ENCODE measurements at places on chromosomes 4 and X.

GRCh38 chr4:93633721-93634120 is 194.8 kb upstream of the ATOH1 start:
- DNase-seq = no peak

DNA sequence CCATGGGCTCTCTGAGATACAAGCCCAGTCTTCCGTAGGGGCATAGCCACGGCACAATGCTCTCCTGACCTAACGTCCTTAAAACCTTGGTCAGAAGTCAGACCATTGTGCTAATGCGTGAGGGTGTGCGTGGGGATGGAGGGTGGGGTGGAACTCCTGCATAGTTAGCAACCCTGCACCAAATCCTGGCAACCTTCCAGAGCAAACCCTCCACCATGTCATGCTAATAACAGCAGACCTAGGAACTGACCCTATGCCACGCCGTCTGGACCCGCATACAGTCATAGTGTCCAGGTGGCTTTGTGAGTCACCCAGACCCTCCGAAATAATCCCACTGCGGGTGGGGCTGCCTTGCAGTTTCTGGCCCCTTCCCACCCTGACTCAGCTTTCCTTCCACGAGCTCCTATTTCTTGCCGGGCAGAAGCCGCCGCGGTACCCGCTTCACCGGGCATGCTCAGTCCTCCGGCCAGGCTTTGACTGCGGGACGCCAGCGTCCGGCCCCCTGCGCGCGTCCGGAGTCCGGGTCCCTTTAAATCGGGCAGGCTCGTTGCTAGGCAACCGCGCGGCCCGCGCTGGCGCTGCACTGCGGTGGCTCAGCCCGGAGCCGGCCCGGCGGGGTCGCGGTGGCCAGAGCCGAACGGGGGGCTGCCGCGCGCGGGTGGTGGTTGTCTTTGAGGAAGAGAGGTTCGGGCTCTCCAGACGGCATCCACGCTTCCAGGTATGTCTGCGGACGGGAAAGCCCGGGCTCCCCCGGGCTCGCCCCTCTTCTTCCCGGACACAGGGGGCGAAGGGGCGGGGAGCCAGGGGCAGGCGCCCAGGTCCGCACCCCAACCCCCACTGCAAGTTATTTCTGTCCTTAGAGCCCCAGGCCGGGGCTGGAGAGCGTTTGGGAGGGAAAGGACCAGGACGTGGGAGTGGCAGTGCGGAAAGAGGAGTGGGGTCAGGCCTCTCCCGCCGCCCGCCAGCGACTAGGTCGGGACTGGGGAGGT is at the start of gene CCDC160:
Gene CCDC160 (plus strand): TSS at position 557 of the 989 bp plus-strand sequence. CDS start 7,619 bp downstream, outside the sequence.
- peak; percentile 29 for DNase-seq

- DNase-seq = no peak
Observed at GRCh38 chr4:95272036-95272435, 276.7 kb downstream of the UNC5C start.

GRCh38 chr4:7050481-7051143 is 7.4 kb downstream of the TADA2B start:
- no peak for DNase-seq

DNA sequence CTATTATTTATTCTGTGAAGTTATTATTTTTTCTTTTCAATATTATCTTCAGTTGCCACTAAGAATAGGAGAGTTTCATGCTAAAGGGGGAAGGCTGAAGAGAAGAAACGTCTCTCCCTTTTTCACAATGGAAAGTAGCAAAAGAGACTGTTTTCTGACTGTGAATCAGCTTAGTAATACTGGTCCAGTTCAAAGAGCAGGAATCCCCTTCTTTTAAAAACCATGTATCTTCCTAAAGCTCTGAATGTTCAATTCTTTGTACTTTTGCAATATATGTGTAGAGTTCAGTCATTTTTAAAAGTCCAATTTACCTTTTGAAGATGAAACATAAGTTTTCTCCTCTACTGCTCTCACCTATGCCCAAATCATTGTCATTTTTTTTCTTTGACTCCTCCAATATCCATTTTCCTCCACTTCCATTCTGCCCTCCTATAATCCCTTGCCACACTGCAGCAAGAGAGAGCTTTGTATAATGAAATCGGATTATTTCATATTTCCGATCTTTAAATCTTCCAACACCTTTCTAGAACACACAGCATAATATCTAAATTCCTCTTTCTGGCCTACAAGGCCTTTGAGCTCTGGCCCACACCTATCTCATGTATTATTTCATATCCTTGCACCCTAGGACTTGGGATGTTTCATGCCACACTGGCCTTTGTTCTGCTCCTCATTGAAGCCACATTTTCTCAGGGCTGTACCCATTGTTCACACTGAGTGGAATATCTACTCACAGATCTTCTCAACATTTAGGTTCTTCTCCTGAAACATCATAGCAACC is 195.3 kb downstream of the CAMK2D start:
- DNase-seq = no peak

DNA sequence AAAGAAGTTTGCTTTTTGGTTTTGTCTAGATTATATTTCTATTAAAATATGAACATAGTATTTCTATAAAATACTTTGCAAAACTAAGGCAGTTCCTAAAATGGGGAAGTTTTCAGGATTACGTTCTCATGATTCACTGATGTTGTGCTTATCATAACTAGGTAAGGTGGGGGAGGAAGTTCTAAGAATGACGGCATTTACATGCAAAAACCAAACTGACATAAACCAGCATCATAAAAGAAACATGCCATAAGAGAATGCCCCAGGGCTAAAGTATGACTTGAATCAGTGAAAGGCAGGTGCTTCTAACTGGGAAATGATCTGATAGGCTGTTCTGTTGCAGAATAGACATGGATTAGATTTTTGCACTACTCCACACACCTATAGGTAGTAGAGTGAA is 204.7 kb upstream of the JADE1 start:
- no peak for DNase-seq

DNA sequence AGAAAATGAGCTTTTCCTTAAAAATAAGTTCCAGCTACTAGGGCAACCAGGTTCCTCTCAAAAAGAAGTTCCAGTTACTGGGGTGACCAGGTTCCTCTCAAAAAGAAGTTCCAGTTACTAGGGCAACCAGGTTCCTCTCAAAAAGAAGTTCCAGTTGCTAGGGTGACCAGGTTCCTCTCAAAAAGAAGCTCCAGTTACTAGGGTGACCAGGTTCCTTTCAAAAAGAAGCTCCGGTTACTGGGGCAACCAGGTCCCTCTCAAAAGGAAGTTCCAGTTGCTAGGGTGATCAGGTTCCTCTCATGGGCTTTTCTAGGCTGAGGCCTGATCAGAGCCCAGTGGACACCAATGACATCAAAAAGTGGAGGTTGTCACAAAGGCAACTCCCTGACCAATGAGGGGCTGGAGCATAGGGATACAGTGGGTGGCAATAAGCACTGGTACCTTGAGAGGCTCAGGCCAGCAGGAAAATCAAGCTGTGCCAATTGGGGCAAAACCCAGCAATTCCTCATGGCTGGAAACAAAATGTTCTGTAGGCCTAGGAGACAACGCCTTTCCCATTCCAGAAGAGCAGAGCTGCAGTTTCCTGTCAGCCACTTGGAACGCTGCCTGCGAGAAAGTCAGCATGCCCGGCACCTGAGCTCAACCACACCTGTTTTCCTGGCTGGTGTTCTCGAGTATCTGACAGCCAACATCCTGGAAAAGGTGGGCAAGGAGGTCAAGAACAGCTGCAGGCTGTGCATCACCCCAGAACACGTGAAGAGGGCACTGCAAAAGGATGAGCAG is 12.3 kb upstream of the SYTL5 start:
- DNase-seq = peak; percentile 20

GRCh38 chr4:80268936-80269335 is 2.5 kb downstream of the FGF5 start:
- no peak for DNase-seq

- DNase-seq = no peak
Observed at GRCh38 chrX:137166591-137166990, 132.8 kb upstream of the GPR101 start.

DNA sequence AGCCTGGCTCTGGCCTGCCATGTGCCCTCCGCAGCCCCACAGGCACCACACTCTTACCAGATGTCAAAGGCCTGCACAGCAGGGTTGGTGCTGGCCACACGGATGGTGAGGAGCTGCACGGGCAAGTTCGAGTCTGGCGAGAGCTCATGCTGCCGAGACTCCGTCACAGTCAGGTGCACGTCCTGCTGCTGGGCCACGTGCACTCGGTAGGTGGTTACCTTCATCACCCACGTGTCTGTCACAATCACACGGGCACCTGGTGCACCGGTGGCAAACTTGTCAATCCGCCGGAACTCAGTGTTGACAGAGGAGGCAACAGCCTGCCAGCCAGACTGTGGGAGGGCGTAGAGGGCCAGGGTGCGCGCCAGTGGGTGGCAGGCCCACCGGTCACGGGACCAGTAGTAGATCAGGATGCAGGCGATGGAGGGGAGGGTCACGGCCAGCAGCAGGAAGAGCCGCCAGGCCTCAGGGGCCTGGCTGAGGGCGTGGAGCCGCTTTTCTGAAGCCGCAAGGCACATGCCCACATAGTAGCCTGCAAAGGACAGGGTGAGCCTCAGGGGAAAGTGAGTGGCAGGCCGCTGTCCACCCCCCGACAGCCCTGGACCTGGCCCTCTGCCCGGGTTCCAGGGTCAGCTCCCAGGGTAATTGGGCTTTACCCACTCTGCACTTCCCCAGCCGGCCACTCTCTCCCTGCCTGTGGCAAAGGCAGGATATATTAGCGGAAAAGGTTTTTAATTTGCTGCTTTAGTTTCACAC is 2.9 kb downstream of the TMEM129 start:
- DNase-seq = no peak

DNA sequence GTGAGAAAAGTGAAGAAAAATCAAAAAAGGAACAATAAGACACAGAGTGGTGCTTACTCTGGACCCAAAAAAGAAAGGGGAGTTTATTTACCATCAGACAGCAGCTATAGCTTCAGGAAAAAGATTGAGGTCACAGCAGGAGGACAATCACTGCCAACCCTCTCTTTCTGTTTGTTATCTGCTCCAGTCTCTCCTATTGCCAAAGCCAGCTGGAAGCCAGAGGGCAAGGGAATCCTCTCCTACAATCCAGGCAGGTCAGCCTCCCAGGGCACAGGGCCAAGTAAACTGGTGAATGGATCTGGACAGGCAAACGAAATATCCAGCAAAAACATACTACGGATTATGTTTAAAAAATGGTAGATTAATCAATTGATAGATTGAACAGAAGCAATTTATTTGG is 306.9 kb upstream of the SLIT2 start:
- DNase-seq = no peak

- DNase-seq = no peak
Observed at GRCh38 chrX:8147226-8147625, 23.8 kb downstream of the VCX2 start.

- no peak for DNase-seq
Observed at GRCh38 chrX:149638860-149639259, 7.3 kb upstream of the TMEM185A start.

- no peak for DNase-seq
Observed at GRCh38 chr4:119940557-119940956, 126.1 kb downstream of the MAD2L1 start.

- DNase-seq = no peak
Observed at GRCh38 chr4:15912236-15912635, 26.3 kb downstream of the FGFBP1 start.

GRCh38 chr4:110198435-110199416 is at the start of gene ELOVL6:
Gene ELOVL6 (minus strand): TSS chr4:110198615. CDS start chr4:110198335, 280 bp downstream.
- no peak for DNase-seq

- no peak for DNase-seq
Observed at GRCh38 chr4:128782076-128782715, 27.3 kb upstream of the JADE1 start.

DNA sequence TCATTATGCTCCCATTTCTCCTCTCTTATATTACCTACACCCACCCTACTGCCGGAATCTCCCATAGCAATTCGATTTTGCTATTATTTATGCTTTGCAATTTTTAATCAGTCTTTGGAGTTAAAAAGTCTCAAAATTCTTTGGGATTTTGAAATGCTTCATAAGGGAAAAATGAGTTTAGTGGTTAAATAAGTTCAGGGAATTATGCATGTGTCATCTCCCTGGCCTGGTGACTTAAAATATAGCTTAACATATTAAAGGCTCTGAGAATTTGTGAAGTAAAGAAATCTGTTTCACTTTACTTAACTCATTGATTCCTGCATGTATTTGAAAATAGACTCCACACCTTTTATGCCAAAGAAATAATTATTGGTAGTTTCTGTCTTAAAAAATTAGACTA is 185.1 kb upstream of the DIPK2B start:
- DNase-seq = no peak

DNA sequence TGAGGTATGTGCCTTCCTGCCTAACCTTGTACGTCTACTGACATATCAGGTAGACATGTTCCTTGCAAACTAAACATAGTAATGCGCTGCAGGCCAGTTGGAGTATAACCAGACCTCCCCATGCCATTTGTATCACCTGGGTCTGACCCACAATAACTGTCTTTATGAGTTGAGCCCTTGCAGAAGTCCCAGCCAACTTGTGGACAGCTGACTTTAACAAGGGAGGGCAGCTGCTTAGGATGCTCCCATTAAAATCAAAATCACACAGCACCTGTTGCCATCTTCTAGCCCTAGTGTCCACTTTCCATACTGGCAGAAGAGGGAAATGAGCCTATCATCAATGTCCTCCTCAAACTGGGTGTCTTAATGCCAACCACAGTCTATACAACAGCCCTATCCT is 41.6 kb downstream of the KANTR start:
- no peak for DNase-seq

GRCh38 chr4:33060674-33061542 is 2340.7 kb downstream of the PCDH7 start:
- DNase-seq = no peak

DNA sequence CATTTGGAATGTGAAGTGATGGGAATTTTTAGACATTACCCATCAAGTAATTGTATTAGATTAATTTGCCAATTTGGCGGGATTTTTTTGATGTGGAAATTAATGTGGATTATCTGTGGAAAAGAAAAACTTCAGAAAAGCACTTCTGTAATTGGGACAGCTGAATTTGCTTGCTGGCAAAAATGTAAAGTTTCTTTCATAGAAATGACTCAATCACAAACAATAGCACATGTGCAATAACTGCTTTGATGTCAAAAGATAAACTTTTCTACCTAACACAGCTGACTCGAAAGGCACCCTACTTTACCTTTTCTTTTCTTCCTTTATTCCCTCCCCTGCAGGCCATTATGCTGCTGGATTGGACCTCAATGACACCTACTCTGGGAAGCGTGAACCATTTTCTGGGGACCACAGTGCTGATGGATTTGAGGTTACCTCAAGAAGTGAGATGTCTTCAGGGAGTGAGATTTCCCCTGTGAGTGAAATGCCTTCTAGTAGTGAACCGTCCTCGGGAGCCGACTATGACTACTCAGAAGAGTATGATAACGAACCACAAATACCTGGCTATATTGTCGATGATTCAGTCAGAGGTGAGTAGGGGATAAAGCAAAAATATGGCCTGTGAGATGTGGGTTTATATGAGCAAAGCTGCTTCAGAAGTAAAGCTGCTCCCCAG is 1.4 kb downstream of the AREG start:
- no peak for DNase-seq

GRCh38 chr4:103076747-103077347 is at the start of gene SLC9B2:
Gene SLC9B2 (minus strand): TSS chr4:103076761. CDS start chr4:103067550, 9,211 bp downstream.
- DNase-seq = no peak

DNA sequence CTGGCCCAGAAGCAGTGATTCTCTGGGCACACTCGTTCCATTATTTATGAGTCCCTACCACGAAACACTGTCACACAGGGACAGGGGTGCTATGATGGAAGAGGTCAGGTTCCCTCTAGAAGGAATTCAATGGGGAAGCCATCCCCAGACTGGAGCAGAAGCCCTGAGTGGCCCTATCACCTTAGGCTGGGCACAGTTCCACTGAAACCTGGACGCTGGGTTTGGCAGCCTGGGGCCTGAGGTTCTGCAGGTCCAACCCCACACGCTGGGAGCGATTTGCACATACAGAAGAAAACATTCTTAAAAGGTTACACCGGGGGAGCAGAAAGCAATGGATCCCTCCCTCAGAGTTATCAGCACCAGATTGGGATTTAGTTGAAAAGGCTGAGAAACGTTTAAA is 63.3 kb downstream of the PHKA2 start:
- DNase-seq = no peak
